ENCODE measurements at places on chromosomes 5 and 9.

DNA sequence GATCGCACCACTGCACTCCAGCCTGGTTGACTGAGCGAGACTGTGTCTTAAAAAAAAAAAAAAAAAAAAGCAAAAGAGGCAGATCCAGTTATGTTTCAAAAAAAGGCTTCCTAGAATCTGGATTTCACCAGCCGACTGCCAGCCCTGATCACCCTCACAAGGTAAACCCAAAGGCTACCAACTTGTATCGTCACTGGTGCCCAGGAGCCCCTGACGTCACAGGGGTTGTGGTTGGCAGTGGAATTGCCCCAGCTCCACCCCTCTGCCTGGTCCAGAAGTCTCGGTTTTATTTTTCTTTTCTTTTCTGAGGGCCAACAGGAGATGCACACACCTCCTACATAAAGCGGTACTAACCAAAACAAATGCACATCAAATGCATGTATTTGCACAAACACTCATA is 6.0 kb upstream of the LMX1B start:
- no peak for DNase-seq

- DNase-seq = no peak
Observed at GRCh38 chr5:87762631-87763030, 349.9 kb upstream of the CCNH start.

- no peak for DNase-seq
Observed at GRCh38 chr5:140219068-140219991, 44.3 kb downstream of the CYSTM1 start.

DNA sequence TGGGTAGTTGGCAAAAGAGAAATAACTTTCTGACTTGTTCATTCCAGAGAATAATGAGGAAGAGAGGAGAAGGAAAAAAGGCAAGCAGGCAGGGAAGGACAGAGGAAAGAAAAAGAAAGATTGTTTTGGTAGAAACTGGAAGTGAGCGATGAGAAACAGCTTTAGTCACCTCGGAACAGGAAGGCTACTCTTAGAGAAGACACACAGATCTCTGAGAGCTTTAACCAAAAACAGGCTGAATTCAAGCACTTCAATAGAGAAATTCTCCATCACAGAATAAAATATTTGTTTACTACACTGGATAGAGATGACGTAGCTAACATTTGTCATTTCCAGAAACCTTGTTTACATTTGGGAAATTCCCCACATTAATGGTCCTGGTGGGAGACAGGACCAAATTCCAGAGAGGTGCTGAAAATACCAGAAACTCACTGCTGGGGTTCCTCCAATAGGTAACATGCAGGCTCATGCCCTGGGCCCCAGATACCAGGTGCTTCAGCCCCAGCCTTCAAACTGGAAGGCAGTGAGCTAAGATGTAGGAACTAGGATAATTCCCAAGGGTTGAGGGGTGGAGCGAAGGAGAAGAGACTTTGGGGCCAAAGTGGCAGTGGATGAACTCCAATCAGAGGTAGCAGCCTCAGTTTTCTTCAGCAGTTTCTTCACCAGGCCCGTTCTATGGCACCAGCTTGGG is 227.7 kb upstream of the GRAMD2B start:
- no peak for DNase-seq

- DNase-seq = no peak
Observed at GRCh38 chr5:37189355-37189754, 59.8 kb downstream of the CPLANE1 start.

GRCh38 chr9:114181607-114182409 is 26.5 kb downstream of the COL27A1 start:
- no peak for DNase-seq

DNA sequence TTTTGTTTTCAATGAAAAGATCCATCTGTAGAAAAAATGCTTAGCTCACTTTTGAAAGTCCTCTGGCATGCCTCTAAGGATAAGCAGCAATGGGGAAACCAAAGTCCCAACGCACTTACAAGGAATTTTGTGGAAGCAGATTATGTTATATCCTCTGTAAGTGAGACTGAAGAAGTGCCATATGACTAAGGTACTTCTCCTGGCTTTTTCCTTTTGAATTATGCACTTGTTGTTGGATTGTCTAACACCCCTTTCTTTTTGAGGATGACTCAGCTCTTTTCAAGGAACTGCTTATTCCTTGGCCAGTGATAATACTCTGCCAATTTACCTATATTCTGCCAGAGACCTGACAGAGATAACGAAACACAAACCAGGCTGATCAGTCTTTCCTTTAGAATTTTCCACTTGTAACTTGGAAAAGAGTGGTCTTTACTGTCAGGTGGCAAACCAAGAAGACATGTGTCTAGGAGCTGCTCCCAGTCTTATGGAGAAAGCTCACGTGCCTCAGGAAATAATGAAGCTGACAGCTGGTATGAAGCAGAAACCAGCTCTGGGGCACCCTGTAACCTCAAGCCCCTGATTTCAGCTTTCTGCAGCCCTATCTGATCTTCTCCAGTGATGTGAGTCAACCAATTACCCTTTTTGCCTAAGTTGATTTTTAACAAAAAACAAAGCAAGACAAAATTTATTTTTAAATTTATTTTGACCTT is 290.8 kb upstream of the FBXL7 start:
- DNase-seq = no peak

DNA sequence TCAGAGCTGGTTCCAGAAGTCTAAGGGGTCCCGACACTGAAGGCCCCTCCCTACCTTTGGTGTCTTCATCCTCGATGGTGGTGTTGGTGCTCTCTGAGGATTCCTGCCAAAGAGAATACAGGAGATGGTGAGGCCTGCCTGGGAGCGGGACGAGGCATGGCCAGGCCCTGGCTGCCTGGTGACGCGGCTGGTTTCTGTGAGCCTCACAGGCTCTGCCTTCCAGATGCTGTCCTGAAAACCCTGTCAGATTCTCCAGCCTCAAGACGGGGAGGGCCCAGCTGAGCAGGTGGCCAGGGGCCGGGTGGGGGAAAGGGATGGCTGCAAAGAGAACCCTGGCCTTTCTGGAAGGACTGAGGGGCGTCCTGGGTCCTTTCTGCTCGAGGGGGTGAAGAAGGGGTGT is 48.8 kb downstream of the SLC6A7 start:
- no peak for DNase-seq

DNA sequence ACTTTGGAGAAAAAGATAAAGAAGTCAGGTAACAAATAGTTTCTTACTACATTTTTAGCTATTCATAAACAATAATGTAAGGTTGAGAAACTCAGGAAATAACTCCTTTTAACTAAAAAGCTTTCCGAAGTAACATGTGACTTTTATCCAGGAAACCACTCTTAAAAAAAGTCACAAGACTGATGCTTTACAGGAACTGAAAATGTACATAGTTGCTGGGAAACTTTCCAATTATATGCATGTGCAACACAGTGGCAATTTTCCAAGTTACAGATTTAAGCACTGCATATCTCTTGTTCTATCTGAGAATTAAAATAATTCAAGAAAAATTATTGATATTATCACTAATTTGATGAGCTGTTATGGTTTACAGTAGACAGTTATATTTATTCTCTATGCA is 105.2 kb downstream of the CDH10 start:
- DNase-seq = no peak

- no peak for DNase-seq
Observed at GRCh38 chr5:43769571-43770355, 166.8 kb downstream of the NNT start.

Measured in stimulated activated naive CD4-positive, alpha-beta T cell (primary cell).